ENCODE measurements at places on chromosomes 1 and 21.

GRCh38 chr1:181484821-181485220 lies 1.5 kb downstream of the CACNA1E start:
- DNase-seq: no peak

DNA sequence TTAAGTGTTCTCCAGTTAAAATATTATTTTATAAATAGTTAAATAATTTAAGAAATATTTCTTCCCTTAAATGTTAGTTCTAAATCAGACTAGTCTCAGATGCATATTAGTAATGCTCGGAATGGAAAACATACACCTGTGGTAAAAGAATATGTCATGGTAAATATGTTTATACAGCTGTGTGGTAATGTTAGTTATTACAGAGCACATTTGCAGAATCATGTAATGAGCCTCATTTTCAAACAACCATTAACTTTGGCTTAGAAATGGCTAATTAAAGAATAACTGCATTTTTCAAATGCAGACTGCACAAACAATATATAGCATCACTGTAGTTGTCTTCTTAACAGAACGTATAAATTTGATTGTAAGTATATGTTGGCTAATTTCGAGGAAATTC lies 90.3 kb downstream of the DISP1 start:
- no peak for DNase-seq

DNA sequence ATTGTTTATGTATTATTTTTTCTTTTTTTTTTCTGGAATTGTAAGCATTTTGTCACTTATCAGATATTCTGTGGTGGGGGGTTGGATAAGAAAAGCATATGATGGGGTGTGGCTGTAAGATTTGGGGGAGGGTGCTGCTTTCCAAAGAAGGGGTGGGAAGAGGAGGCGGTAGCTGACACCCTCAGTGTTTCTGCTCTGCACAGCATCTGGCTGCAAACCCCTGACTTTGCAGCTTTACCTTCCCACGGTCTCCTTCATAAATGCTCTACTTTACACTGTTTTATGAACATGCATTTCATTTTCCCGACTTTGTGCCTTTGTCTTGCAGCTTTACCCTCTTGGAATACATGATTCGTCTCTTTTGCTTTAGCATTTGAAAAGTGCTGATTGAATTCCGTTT lies 7.6 kb downstream of the FMN2 start:
- DNase-seq: no peak

- no peak for DNase-seq
Observed at GRCh38 chr1:224498574-224499170, 64.1 kb upstream of the WDR26 start.

DNA sequence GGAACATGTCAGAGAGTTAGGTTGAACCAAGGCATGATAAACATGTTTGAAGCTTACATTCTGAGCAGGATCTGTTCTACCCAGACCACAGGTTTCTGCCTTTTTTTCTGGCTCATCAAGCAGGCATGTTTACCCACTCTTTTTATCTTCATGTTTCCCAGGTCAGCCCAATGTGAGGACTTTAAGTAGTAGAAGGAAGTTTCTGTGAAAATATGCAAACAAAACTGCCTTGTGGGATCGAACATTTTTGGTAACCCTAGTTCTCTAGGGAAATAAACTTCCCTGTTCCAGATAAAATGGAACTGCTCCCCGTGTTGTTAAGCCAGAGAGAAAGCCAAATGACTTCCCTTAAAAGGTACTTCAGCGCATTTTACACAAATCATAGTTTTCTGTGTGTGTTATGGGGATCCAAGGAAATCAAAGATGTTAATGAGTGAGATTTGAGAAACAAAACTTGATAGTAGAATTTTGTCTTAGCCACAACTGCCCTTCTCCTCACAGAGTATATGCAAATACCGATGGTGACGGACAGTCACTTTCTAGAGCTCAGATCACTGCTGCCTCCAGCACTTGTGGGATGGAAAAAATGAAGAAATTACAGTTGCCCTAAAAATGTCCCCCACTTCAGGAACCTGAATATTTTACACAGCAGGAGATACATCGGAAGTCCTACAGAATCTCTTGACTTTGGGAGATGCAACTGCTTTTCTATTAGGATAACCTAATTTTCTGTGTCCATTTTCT lies 765 bp upstream of the HIPK1 start:
- DNase-seq: peak; percentile 43

DNA sequence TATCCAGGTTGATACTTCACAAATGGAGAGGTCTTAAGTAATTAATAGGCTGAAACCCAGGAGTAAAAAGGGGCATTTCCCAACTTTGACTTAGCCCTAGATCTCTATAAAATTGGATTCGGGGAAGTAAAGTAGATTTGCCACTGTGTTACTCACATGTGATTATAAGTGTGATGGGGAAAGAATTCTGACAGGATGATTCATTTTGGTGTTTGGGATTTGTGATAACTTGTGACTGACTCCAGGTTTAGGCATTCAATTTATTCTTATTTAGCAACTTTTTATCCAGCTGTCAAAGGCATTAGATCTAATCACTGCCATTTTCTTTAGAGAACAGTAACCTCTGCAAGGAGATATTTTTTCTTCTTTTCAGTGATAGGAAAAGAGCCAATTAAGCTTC lies 175.5 kb downstream of the ASTN1 start:
- no peak for DNase-seq

DNA sequence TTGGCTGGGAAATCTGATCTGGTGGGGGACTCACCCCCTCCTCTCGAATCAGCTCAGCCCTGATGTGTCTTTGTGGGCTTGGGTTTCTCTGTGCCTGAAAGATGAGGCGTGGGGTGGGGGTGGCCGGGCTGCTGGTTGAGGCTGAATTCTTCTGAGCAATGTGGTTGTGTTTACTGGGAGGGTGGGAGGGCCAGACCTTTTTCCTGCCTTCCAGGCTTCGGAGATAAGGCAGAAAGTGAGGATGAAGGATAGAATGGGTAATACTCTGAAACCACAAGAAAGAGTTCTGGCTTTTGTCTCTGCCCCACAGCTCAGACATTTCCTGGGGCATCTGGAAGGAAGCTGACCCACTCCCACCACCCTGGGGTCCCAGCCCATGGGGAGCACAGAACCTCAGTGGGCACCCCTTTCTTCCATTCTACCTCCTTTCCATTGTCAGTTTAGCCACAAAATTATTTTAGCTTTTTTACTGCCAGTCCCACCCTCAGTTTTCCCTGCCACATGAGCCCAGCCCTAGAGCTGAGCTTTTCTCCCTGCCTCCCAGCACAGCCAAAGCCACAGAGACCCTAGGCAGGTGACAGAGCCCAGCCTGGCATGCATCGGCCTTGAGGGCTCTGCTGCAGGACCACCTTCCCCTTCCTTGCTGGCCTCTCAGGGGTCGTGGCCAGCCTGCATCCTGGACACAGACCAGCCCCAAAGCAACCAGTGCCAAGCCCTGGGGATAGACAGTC lies 11.2 kb downstream of the ALX3 start:
- DNase-seq: no peak

DNA sequence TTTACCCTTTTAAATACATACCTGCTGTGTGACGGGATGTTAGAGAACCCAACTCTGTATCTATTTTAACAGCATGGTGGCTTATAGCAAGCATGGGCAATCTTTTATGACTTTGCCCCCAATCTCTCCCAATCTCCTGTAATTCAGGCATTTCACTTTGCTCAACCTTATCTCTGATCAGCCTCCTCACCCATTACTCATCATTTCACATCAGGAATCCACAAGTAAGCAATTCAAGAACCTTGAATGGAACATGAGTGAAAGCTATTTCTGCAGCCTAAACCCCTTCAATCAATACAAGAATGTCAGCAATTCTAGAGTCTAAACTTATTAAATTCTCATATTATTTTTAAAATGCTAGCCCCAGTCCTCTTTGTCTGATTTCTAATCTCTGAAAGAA lies 199.8 kb downstream of the ST6GALNAC3 start:
- no peak for DNase-seq

GRCh38 chr1:203626910-203627246 lies 246 bp downstream of the ATP2B4 start:
- no peak for DNase-seq

DNA sequence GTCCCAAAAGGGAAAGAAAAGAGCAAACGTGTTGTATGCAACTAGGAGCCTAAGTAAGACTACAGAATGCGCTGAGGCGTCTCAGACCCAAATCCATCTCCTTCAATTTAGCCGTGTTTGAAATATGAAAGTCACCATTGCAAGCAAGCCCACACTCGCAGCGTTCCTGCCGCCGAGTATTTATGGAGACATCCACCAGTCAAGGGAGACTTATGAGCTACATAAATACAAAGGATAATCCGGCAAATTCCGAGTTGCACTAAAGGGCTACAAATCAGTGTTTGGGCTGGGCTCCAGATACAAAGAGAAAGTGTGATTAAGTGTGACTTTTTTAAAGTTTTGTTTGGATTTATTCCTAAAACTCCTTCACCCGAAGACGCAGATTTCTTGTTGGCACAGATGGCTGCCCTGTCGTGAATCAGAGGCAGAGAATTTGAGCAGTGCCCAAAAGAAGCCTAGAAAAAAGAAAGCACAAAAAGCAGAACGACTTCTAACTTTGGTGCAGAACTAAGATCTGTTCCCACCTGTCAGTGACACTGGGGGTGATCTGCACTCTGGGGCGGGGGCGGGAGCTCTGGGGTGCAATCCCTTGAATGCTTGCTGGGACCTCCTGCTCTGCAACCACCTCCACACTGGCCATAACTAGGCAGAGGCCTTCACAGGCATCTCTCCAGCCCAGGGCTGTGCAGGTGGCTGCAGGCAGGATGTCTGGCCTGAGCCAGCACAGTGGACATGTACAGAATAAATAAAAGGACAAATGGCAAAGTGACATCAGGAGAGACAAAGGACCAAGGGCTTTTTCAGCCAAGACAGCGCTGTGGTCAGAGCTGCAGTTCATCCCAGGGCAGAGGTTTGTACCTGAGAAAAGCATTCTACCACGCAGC lies 489.7 kb downstream of the NPHP4 start:
- no peak for DNase-seq

- DNase-seq: no peak
Observed at GRCh38 chr1:87220993-87221392, 107.7 kb upstream of the LMO4 start.

DNA sequence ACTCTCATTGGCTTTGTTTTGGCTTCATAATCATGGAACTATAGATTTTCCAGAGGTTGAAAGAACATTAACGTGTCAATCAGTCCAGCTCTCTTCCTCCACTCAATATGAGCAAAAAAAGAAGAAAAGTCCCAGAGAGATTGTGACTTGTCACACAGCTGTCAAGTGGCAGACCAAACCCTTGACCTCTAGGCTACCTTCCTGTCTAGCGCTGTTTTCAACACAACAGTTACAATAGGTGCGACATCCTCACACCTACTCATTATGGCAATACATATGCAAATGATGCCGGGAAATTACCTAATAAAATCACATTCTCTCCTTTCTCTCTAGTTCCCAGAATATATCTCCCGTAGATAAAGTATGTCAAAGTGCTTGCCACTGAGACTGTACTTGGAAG lies 1.1 kb downstream of the WARS2 start:
- DNase-seq: peak; percentile 28

DNA sequence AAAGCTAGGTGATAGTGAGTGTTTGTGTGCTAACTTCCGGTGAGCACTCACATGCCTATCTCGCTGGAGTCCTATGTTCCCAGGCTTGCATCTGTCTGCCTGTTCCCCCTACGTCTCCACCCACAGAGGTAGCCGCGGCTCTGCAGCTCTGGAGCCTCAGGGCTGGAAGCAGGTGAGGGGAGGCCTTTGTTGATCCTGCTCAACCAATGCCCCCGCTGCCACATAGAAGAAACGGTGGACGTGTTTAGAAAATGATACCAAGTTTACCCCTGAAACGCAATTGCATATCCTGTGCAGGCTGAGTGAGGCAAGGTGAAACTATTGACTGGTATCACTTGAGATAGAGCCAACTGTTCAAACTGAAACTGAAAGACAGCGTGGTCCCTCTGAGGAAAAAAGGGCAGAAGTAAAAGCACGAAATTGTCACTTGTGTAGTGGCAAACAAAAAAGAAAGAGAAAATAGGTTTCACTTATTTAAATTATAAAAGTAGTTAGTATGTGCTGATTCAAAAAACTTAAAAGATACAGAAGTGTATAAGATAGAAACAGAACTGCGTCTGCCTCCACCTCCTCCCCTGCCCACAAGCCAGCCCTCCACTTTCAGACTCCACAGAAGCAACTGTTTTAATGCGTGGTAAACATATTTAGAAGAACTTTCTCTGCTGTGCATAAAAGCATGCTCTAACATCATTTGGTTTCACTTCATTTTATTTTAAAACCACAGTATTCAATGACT lies 38.6 kb upstream of the ETS2 start:
- peak; percentile 80 for DNase-seq

DNA sequence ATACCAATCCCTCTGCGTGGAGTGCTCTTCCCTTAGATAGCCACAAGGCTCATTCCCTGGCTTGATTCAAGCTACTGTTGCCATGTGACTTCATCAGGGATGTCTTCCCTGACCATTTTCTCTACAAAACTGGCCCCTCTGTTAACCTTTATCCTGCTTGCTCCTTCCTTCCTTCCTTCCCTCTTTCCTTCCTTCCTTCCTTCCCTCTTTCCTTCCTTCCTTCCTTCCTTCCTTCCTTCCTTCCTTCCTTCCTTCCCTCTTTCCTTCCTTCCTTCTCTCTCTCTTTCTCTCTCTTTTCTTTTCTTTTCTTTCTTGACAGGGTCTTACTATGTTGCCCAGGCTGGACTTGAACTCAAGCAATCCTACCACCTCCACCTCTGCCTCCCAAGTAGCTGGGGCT lies 6.2 kb upstream of the RYR2 start:
- no peak for DNase-seq

- DNase-seq: no peak
Observed at GRCh38 chr1:232227306-232227705, 402.6 kb downstream of the SIPA1L2 start.

DNA sequence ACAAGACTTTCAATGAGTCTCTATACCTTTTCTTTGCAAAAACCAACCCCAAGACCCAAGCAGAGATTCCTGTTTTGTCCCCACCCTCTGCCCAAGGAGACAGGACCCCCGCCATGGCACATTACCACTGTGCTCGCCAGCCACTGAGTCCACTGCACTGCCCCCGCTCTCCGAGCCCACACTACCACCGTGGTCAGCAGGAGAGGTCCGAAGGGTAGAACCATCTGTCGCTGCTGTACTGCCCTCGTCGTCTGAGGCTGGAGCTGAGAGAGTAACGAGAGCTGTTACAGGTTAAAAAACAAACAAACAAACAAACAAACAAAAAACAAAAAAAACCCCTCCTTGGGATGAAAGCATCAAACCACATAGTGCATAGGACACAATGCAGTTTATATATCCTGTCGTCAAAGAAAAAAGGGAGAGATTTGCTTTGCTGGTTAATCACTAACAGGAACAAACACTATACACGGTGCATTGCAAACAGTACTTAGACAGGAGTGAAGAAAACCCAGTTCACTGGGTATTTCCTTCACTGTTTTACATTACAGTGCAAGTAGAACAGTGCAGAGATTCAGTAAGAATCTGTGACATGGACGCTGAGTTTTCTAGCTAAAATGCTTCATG lies 71.0 kb downstream of the UBR4 start:
- DNase-seq: no peak

DNA sequence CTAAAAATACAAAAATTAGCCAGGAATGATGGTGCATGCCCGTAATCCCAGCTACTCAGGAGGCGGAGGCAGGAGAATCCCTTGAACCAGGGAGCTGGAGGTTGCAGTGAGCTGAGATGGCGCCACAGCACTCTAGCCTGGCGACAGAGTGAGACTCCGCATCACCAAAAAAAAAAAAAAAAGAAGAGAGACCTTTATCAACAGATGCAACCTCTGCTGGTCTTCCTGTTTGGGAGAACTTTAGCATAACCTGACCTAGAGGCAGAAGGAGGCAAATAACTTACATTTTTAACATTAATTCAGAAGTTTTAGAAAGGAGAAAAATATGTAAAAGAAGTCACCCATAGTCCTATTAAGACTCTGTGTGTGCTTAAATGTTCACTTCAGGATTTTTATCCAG lies 32.4 kb downstream of the SLAMF1 start:
- DNase-seq: no peak

- peak; percentile 35 for DNase-seq
Observed at GRCh38 chr1:62625415-62625814, 28.1 kb downstream of the ANGPTL3 start.
